ENCODE measurements at places on chromosomes 16 and 17.

GRCh38 chr17:83144421-83145357 lies 65.3 kb downstream of the METRNL start:
- DNase-seq = peak; percentile 39

- no peak for DNase-seq
Measured at GRCh38 chr17:48413613-48414405, 16.2 kb downstream of the SKAP1 start.

- no peak for DNase-seq
Measured at GRCh38 chr16:50679266-50679665, 1.8 kb downstream of the SNX20 start.

- DNase-seq = no peak
Measured at GRCh38 chr17:64171041-64171440, 41.1 kb upstream of the ERN1 start.

GRCh38 chr17:40718930-40719329 lies 15.4 kb upstream of the KRT24 start:
- no peak for DNase-seq

DNA sequence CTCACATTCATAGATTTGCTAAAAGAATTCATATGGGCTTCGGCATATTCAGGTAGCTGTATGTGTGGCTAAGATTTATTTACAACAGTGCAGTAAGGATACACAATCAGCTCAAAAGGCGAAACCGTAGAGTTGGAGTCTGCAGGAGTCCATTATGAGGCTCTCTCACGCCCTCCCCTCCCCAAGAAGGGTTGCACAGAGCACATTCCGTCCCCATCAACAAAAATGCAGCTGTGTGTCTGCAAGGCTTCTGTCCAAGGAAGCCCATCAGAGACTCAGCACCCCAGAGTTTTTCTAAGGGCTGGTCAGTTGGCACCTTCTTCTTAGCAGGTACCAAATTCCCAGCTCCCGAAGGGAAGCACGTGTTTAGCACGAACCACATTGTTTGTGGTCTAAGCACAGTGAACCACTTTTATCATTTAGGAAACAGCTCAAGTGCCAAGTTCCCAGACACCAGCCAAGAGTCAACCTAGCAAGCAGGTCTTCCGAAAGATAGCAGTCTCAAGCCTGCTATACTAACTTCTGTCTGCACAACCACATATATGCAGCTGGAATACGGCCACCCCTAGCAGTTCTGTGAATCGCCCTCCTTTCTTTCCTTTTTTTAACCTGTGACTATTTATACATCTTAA lies 28.5 kb upstream of the MEAK7 start:
- no peak for DNase-seq

DNA sequence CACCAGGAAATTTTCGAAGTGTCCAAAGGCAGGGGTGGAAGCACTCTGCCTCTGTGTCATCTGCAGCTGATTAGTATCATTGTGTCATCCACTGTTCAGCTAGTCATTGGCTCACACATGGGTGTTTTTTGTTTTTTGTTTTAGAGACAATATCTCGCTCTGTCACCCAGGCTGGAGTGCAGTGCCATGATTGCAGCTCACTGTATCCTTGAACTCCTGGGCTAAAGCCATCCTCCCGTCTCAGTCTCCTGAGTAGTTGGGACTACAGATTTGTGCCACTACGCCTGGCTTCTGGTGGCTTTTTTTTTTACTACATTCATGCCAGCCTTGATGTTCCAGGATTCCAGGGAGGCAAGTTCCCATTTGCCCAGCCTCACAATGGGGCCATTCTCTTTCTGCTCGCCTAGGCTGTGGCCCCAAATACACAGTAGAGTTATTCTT lies 32.5 kb upstream of the MYO18A start:
- DNase-seq = no peak

DNA sequence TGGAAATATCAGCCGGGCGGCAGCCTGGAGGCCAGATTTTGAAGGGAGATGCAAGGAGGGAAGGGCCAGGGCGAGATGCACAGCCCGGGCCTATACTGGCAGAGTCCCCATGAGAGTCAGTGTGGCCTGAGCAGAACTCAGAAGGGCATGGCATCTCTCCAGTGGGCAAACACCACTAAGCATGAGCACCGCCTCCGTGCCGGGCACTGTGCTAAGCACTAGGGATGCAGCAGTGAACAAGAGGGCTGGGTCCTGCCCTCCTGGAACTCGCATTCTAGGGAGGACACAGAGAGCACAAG lies 33.5 kb downstream of the TK2 start:
- no peak for DNase-seq

GRCh38 chr16:66695471-66695934 lies 1.0 kb downstream of the CMTM4 start:
- DNase-seq = no peak

Data from NCI-H2081 (cell line).